Esophagus squamous epithelium (tissue), 5 donors: ENCODE measurements at places on chromosomes 1 and 21.

GRCh38 chr1:91791691-91792488, 94.1 kb downstream of the TGFBR3 start:
- no peak for DNase-seq

GRCh38 chr1:20821466-20821865, 34.4 kb upstream of the HP1BP3 start:
- no peak for DNase-seq

- no peak for DNase-seq
Observed at GRCh38 chr1:89670163-89670562, 37.2 kb downstream of the LRRC8C start.

DNA sequence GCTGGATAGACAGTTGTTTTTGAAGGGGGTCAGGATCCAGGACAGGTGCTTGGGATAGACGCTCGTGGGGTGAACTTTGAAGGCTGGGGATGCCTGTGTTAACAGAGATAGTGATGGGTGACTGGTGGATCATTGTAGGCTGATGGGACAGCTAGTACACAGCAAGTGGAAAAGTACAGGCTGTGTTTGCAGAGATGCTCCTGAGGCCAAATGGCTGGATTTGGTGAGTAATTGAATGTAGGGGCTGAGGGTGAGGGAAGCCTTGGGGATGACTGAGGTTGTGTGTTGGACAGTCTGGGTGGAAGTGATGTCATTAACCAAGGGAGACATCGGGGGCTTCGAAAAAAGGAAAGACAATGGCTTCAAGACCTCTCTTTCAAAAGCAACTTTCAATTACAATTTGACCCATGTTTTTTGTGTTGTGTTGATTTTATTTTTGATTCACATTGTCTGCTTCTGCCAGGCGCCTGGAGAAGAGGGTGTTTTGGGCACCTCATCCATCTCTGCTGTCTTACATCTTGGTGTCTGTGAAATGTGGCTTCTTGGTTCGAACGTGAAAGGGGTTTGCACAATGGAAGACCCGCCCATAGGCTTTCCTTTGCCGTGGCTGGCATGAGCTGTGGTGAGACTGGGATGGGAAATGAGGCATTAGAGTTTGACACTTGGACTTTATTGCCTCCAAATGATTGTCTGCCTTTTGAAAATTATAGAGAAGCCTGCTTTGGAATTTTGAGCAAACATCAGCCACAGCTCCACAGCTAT, 147.5 kb downstream of the FOXD2 start:
- no peak for DNase-seq

GRCh38 chr1:147837964-147838292, 64.7 kb upstream of the GJA8 start:
- no peak for DNase-seq

DNA sequence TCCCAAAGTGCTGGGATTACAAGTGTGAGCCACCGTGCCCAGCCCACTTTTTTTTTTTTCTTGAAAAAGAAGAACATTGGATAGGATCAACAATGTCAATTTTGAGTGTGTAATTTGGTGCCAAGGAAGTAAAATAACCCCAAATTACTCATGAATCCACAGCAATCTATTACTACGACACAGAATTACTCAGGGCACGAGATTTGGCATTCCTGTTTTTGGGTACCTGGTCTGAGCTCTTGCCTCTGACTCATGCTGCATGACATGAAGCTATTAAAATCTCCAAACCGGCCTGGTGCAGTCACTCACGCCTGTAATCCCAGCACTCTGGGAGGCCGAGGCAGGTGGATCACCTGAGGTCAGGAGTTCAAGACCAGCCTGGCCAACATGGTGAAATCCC, 10.4 kb downstream of the RNF19B start:
- no peak for DNase-seq

- DNase-seq = no peak
Observed at GRCh38 chr1:932776-933602, 9.3 kb downstream of the SAMD11 start.

DNA sequence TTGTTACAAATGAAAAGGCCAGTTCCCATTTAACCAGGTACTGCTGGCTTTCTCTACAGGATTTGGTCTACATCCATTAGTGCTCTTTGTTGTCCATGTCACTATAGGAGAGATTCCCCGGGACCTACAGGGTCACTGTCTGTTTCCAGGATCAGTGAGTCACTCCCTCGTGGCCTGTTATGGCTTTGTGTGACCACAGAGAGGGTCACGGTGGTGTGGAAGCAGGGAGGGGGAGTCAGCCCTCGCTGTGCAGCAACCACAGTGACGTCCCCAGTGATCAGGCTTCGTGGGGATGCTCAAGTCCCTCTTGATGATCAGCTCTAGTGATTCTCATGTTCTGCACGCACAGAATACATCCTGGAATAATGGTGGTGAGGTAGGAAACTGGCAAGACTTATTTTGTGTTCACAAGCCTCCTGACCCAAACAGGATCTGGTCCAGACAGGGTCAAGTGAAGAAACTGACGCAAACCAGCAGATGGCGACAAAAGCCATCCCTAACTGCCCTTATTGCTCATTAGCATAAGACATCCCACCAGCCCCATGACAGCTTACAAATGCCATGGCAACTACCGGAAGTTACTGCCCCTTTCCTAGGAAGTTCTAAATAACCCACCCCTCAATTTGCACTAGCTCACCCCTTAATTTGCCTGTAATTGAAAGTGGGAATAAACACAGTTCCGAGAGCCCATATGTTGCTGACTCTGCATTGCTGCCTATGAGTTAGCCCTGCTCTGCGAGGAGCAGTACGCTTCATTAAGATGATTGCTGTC, 98.5 kb downstream of the DISC1 start:
- DNase-seq = no peak

DNA sequence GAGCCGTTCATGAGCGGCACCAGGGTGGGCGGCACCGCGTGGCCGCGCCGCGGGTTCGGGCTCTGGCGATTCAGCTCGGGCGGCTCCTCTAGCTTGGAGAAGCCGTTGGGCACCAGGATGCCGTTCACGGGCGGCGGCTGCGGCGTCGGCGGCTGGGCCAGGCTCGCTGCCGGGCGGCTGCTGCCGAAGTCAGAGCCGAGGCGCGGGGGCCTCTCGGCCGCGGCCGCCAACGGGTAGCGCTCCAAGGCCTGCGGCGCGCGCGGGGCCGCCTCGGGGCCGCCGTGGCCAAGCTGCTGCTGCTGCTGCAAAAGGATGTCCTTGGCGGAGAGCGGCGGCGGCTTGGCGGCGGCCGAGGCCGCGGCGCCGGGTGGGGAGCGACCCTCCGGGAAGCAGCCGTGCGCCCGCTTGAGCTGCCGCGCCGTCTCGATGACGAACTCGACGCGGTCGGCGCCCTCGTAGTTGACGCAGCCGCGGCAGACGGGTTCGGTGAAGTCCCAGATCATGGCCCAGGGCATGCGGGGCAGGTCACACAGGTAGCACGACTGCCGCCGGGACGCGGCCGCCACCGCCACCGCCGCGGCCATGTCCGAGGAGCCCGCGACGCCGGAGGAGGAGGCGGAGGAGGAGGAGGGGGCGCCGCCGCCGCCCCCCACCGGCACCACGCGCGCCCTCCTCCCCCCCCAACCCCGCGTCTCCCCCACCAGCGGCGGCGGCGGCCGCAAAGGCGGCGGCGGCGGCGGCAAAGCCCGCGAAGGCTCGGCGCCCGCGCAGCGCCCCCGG, 877 bp downstream of the IRF2BP2 start:
- no peak for DNase-seq

DNA sequence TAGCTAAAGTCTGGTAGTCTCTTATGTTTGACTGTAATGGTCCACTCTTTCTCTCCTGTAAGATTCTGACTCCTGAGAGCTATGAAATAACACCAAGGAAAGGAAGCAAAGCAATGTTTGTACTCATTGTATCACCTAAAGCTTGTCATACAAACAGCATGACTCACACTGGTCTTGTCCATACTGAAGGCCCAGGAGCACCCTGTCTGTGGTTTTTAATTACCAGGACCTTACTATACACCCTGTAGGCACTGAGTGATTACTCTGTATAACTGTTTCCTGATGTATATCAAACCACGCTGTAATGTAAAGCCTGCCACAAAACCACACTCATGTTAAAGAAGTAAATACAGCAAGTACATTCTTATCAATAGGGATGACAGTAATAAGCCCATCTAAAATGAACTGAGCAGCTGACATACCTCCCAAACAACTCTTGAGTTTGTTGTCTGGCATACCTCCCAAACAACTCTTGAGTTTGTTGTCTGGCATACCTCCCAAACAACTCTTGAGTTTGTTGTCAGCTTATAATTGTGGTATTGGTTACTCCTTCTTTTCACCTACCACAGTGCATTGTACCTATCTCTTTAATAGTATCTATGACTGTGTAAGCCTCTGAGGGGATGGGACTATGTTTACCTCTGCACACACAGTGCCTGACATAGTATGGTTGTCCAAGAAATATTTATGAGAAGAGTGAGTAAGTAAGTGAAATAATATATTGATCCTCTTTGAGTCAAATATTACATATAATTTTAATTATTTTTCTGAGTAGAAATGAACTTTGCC, 11.6 kb upstream of the TNFSF18 start:
- no peak for DNase-seq

- DNase-seq = no peak
Observed at GRCh38 chr1:210635108-210635507, 306.4 kb downstream of the HHAT start.

- no peak for DNase-seq
Observed at GRCh38 chr1:209876078-209876800, 48.5 kb downstream of the UTP25 start.

DNA sequence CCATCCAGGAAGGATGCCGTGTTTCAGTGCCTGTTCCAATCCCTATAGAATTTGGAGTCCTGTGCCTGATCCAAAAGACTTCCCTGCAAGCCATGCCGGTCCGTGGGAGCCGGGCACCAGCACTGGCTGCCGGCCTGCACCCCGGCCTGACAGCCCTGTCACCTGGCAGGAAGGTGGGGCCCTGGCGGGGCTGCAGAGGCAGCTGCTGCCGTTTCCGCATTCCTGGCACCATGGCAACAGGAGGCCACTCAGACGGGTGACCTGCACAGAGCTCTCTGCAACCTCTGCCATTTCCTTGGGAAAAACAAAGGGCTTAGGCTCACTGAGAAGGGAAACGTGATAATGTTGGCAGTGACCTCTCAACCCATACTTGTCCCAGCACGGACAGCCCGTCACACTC, 63.2 kb upstream of the TMEM51 start:
- no peak for DNase-seq

DNA sequence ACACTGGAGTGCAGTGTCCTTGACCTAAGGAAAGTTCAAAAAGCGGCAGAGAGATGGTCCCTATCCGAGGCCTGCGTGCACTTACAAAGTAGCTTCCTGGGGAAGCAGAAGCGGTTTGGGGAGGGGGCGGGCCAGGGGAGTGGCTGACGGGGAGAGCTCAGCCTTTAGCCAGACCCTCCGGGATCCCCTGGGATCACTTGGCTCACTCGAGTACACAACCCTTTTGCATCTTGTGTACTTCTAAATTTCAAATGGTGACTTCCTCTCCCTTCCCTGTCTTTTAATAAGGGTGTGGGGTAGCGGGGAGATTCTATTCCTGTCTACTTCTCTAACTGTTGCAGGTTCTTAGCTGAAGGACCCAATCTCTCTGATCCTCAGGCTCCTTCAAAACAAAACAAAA, 18.1 kb upstream of the SNX27 start:
- no peak for DNase-seq

GRCh38 chr1:34975338-34975737, 9.8 kb downstream of the TMEM35B start:
- no peak for DNase-seq

DNA sequence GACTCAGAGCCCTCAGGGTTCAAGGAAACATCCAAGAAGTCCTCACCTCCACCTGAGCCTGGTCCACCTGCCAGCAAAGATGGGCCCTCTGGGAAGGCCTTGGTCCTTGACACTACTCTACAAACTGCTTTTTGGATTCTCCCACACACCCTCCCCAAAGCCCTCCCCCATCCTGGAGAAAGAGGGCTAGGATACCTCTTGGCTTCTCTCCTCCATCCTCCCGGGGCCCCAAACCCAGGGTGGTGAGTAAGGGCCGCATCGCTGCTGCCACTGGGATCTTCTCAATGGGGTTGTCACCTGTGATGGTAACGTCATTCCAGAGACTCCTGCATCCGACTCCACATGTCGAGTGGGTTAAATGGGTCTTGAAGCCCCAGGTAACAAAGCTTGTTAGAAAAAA, 26.6 kb downstream of the MATN1 start:
- no peak for DNase-seq

DNA sequence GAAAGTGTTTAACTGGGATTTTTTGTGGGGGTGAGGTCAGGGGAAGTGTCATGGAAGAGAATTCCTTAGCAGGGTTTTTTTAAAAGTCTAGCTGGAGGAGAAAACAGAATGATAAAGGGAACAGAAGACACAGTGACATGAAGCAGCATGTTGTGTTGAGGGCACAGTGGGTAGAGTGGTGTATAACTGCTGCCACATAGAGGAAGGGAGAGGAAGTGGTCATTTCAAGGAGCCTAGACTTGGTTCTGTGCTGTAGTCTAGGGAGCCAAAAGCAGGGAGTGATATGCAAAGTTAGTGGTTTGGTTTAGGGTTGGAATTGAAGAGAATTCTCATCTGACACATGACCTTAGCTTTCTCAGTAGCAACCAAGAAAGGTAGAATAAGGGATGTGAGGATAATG, 10.2 kb downstream of the EEIG2 start:
- DNase-seq = no peak

- no peak for DNase-seq
Observed at GRCh38 chr21:39822042-39822441, 45.2 kb upstream of the PCP4 start.

- DNase-seq = no peak
Observed at GRCh38 chr1:2596530-2597333, 10.2 kb downstream of the PRXL2B start.

DNA sequence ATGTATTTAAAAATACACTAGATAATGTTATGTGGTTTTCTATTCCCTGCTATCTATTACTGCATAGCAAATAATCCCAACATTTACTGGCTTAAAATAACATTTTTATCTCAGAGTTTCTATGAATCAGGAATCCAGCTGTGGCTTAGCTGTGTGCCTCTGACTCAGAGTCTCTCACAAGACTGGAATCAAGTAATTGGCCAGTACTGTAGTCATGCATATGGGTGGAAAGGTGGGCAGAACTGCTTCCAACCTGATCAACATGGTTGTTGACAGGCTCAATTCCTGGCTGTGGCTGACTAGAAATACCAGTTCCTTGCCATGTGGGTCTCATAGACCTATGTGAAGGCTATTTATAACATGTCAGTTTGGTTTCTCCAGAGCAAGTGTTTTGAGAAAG, 131.8 kb downstream of the PDE4B start:
- no peak for DNase-seq

GRCh38 chr1:98387701-98388100, 273.8 kb upstream of the SNX7 start:
- DNase-seq = no peak
